Ureter (tissue), 1 donor: ENCODE measurements at places on chromosomes 2 and 18. TPM values are rescaled to one million over a fixed set of nuclear protein-coding genes. Genes with fewer than 3 reads are reported as not detected.

GRCh38 chr2:234723400-234723799 lies 226.5 kb upstream of the ARL4C start:
- DNase-seq: peak; percentile 18

DNA sequence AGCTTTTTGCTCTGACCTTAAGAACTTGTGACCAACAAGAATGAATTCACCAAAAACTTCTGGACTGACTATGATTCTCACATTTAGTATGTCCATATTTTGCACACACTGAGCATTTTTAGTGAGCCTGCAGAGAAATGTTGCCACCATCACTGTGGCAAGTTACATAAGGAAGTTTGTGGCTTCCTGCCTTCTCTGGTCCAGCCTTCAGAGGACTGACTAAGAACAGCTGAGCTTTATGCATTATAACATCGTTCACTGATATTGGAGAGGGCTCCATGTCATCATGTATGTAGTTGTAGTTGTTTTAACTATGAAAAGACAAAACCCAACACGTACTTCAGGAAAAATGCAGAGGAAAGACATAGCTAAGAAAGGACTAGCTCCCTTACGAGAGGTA lies 218.0 kb upstream of the CRIM1 start:
- DNase-seq: no peak

- no peak for DNase-seq
Measured at GRCh38 chr2:42957861-42958301, 165.5 kb upstream of the HAAO start.

- no peak for DNase-seq
Measured at GRCh38 chr2:109046925-109047508, 58.0 kb upstream of the EDAR start.

DNA sequence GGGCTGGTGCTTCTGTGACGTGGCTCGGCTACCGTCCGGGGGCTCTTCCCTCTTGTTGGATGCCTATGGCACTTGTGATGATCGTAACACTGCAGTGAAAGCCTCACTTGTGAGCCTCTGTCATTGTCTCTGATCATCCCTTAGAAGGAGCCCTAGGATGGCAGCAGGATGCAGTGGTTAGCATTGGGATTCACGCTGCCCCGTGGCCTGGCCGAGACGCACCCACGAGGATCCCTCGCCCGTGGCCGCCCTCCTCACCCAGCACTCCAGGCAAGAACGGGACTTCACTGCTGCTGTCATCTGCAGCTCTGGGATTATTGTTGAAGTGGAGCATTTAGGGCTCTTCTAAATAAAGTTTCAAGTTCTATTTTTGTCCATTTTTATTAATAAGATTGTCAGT lies 46.8 kb upstream of the CTDP1 start:
- no peak for DNase-seq

DNA sequence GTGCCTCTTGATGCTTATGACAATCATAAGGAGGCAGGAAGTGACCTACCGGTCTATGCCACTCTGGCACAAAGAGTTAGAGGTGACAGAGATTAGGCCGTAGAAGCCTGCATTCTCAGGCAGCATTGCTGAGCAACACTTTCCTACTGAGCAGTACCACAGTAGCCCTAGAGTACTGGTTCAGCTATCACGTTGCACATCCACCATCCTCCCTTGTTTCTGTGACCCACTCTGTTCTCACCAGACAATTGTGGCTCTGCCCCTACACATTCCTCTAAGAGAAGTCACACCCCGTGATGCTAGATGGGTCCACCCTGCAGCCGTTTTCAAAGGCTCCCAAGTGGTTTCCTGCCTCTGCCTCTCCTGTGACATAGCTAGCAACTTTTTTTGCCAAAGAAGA lies 22.6 kb upstream of the SUCLG1 start:
- no peak for DNase-seq

HRH4 gene
- not detected for total RNA-seq

DNA sequence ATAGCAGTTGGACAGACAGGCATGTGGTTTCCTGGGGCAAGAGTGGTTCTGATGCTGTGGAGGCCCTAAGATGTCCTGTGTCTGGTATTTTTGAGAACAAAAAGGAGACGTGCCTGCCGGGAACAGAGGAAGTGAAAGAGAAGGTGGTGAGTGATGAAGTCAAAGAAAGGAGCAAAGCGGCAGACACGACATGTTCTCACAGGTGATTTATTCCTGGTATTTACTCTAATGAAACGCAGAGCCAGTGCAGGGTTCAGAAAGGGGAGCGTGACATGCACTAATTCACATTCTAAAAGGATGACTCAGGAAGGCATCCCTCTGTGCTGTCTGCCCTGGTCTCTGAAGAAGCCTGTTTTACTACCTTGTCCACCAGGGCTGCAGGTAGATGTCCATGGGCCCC lies 211.0 kb downstream of the KCNE4 start:
- no peak for DNase-seq
